Left kidney (tissue), 8 donors: ENCODE measurements at places on chromosomes 5 and 9. TPM values are rescaled to one million over a fixed set of nuclear protein-coding genes. Genes with fewer than 3 reads are reported as not detected.

The GGTA1 gene
- 5.2 TPM for polyA plus RNA-seq

The DBH gene
- 0.90 TPM for polyA plus RNA-seq

The SOWAHA gene
- polyA plus RNA-seq: 4.0 TPM

The PRR7 gene
- 1.0 TPM for polyA plus RNA-seq

The PCDHA9 gene
- polyA plus RNA-seq: 0.03 TPM

The SLC44A1 gene
- polyA plus RNA-seq: 53.4 TPM

The AGTPBP1 gene
- polyA plus RNA-seq: 37.5 TPM

The SHISAL2B gene
- 0.27 TPM for polyA plus RNA-seq

The SCGB3A2 gene
- polyA plus RNA-seq: 0.73 TPM

The COL23A1 gene
- 6.2 TPM for polyA plus RNA-seq

The MARCHF3 gene
- polyA plus RNA-seq: 8.0 TPM

The MARCHF6 gene
- 242 TPM for polyA plus RNA-seq

The SOHLH1 gene
- polyA plus RNA-seq: not detected

The PGM5 gene
- polyA plus RNA-seq: 38.2 TPM

The LCN2 gene
- 0.75 TPM for polyA plus RNA-seq

The AIF1L gene
- polyA plus RNA-seq: 347 TPM

The SPINK6 gene
- polyA plus RNA-seq: not detected

The STOM gene
- polyA plus RNA-seq: 62.4 TPM

The TDRD7 gene
- 8.8 TPM for polyA plus RNA-seq
